SW 1271 (cell line): ENCODE measurements at places on chromosomes 11 and 22.

DNA sequence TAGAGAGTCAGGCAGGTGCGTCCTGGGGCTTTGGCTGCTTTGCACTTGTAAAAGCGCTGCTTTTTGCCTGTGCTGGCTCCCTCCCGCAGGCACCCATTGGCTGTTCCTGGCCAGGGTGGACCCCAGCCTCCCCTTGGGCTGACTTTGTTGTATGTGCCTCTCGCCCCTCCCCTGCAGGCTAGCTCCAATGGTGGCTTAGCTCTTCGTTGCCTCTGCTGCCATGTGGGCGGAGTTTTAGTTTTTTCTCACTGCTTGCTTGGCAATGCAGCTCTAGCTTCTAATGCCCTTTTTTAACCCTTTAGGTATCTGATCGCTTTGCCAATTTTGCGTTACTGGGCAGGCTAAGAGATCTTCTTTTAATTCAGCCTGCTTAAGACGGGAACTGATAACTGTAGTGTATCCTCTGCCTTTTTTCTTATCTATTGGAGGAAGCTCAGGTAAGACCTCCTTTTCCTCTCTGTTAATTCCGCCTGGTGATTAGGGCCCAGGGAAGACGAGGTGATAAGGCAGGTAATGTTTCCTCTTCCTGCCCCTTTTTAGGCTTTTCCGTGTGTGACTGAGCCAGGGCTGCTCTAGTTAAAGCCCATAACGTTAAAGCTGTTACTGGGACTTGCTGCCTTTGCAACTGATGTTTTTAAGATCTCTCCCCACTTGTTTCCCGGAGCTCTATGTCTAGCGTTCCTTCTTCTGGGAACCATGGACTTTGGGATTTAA is 11.7 kb upstream of the GLYATL1 start:
- no peak for DNase-seq

GRCh38 chr11:13116491-13116890 is 107.4 kb downstream of the RASSF10 start:
- no peak for DNase-seq

DNA sequence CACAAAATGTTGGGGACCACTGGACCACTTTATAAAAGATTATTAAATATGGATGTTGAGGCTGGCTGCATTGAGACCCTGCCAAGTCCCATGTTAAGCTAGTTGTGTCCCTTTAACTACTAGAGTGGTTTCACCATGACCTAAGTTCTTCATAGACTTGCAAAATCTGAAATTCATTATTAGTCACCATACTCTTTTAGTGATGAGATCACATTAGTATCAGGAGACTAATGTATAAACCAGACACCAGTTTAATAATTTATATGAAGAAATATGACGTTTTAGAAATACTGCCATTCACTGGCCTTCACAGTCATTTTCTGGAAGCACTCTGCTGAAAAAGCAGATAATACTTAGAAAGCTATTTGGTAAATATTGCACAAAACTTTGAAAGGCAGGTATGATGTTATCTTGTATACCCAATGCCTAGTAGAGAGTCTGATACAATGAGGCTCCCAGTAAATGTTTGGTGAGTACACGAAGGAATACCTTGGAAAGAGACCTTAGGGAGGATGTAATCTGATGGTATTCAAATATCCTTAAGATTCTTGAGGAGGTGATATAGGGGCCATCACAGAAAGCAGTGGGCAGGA is 728.2 kb upstream of the ANO5 start:
- DNase-seq: no peak

DNA sequence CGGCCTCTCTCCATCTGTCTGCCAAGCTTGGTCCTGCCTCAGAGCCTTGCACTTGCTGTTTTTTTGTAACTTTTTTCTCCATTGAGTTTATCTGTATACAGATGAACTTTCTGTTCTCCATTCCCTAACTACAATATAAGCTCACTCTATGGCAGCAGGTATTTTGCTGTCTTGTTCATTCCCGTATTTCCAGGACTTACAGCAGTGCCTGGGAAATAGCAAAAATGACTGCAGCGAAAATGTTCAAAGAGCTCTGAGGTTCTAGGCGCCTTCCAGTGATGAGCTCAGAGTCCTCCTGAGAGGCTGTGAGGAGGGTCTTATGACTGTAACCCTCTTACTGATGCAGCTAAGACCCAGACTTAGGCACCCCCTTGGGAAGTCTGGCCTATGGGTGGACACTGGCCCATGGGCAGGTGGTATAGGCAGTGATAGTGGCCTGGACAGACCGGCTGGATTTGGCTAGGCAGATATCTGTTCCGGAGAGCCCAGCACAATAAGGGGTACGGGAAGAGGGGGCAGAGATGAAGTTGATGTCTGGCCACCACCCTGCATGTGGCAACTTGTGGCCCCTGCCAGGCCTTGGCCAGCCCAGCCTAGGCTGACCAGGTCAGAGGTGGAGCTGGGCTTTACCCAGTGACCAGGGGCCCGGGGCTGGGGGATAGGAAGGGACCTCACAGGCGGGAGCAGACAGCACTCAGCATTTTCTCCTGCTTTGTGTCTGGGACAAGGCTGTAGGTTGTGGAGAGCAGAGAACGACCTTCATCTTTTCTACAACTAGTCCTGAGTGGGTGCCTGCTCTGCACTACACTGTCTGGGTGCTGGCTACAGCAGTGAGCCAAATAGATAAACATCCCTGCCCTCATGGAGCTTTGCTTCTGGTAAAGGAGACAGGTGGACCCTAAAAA is 4.6 kb downstream of the ATF4 start:
- no peak for DNase-seq

DNA sequence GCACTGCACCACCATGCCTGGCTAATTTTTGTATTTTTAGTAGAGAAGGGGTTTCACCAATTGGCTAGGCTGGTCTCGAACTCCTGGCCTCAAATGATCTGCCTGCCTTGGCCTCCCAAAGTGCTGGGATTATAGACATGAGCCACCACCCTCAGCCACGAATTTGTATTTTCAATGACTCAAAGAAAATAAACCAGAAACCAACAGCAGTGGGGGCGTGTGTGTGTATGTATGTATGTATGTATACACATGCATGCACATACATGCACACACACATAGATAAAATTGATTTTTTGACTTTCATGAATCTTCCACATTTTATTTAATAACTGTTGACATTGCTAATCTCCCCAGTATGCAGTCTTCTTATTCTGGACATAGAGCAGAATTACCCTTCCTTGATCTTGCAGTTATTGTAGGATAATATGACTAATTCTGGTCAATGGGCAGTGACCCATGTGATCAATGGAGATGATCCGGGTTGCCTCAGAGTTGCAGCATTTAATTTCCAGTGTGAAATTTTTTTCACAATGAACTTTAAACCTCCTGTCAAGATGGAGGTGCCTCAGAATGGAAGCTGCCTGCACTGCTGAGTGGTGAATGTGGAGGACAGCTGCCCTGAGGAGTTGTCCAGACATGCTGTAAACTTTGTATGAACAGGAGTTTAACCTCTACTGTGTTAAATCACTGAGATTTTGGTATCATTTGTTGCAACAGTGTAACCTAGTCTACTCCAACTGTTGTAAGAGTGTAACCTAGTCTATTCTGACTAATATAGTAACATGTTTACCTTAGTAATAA is 12.8 kb upstream of the PTPN5 start:
- no peak for DNase-seq

GRCh38 chr11:87036756-87037449 is 831 bp upstream of the TMEM135 start:
- DNase-seq: no peak

DNA sequence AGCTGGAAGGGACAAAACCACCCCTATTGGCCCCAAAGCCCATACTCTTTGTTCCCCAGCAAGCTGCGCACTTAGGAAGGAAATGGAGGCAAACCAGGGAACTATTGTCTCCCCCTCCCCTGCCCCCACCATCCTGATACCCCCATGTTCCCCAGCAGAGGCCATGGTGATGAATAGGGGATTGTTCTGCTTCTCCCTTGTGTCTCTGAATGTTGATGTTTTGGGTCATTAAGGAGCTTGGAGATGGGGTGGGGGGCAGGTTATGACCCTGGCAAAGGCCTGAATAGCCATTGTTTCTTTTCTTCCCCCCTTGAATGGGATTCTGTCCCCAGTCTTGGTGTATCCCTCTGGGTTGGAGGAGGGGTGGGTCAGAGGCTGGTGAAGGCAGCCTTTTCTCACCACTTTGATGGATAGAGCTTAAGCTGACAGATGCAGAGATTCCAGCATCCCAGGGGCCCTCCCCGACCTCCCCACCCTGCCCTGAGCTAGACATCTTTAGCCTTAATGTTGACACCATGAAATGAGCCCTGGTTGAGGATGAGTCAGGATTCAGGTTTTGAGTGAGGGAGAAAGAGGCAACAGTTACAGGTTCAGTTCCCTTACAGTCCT is 8.3 kb downstream of the DTX4 start:
- DNase-seq: no peak

- peak; percentile 62 for DNase-seq
These were observed 122.4 kb downstream of the WT1 start for GRCh38 chr11:32312865-32313403.

GRCh38 chr11:72613977-72614376 is 60.2 kb downstream of the PDE2A start:
- no peak for DNase-seq

DNA sequence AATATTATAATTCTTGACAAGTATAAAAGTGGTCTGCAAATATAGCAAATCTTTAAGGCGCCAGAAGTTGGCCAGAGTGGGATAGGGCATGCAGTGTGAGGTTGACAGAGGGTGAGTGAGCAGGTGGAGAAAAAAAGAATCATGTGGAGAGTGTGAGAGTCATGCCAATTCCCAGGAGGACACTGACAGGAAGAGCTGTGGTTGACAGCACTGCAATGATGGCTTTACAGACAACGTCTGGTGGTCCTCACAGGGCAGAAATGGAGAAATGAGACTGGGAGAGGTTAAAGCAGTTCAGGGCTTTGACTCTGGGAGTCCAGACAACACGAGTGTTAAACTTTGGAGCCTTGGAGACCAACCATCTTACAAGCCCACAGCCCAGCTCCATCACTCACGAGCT is 34.9 kb downstream of the SERPIND1 start:
- DNase-seq: no peak

- DNase-seq: no peak
These were observed 22.6 kb downstream of the TMEM218 start for GRCh38 chr11:125088576-125089455.

DNA sequence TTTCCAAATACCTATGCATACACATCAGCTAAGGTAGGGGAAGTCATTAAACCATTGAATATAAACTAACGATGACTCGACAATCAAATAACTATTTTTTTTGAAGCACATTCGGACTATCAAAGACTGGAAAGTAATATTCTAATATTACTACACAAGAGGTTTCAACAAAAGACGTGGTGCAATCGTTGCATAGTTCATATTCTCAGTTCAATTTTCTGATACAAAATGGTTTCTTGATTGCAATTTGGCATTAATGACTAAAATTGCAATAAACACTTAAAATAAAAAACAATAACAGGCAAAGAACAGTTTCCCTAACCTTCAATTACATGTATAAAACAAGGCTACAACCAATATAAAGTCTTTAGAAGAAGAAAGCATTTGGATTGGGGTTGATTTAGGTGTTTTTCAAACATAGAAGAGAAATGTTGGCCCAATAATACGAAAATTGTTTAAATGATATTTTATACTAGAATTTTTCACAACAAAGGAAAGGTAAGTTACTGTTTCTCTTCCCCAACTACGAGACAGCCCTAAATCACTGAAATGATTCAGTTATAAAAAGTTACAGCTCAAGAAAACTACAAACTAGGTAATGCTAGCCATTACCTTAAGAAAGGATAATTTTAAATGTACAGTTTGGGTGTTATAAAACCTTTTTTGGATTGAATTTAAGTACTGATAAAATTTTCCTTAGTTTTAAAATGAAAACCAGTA is 17.6 kb downstream of the BLID start:
- no peak for DNase-seq

GRCh38 chr11:74543991-74544390 is 48.4 kb upstream of the POLD3 start:
- no peak for DNase-seq

- DNase-seq: no peak
These were observed 7.4 kb downstream of the SLC25A45 start for GRCh38 chr11:65375012-65375411.

- DNase-seq: no peak
These were observed 5.6 kb downstream of the FBXO7 start for GRCh38 chr22:32480238-32480637.

GRCh38 chr11:128506356-128506755 is 81.0 kb downstream of the ETS1 start:
- no peak for DNase-seq

- DNase-seq: no peak
These were observed 21.0 kb upstream of the PPP6R3 start for GRCh38 chr11:68439355-68440065.

DNA sequence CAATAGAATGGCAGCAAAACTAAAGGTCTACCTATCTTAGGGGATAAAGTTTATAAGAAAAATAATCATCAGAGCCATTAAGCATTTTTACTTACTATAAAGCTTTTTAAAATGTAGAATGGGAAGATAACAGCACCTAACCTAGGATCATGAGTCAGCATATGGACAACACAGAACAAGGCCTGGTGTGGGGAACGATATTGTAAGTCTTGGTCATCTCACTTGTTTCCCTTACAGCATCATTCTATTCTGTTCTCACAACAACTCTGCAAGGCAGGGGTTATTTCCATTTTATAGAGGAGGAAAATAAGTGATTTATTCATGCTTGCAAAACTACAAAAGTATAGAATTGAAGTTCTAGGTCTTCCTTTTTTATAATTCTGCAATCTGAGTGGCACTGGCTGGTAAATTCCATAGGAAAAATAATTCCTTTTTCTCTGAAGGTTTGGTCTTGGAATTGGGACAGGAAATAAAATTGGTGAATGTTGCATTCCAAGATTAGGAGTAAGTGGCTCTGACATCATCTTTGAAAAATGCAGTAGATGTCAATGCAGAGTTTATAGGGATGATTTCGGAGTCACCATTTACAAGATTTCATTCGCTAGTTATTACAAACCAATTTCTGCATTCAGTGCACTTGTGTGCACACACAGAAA is 423.0 kb downstream of the DYNC2H1 start:
- DNase-seq: peak; percentile 90

GRCh38 chr11:45500451-45500850 is 165.0 kb downstream of the CHST1 start:
- no peak for DNase-seq

GRCh38 chr11:64092761-64093136 is 57.0 kb downstream of the FLRT1 start:
- DNase-seq: no peak

DNA sequence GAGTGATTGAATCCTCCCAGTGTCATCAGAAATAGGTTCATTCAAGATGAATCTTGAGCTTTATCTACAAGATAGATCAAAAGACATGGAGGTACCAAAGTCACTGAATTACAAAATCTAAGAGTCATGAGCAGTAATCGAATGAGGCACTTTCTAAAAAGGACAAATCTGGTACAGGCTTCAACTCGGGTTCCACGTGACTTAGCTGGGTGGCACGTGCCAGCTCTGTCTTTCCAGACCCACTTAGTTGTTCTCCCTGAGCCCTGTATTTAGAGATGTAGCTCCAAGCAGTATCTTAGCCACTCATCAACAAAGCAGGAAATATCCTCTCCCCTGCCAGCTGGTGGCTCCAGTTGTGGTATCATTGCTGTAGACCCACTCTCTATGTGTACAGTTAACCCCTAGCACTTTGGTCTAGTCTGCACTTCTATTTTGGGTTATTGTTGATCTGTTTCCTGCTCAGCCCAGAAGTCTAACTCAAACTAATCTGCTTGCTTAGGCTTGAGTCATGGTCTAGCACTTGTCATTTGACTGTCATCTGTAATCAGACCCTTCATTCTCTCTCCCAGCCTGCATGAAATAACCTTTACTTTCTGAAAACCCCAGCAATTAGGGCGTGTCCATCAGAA is 528.7 kb downstream of the ETS1 start:
- no peak for DNase-seq
